RCC 7860 (cell line): ENCODE measurements at places on chromosomes 3 and 15.

DNA sequence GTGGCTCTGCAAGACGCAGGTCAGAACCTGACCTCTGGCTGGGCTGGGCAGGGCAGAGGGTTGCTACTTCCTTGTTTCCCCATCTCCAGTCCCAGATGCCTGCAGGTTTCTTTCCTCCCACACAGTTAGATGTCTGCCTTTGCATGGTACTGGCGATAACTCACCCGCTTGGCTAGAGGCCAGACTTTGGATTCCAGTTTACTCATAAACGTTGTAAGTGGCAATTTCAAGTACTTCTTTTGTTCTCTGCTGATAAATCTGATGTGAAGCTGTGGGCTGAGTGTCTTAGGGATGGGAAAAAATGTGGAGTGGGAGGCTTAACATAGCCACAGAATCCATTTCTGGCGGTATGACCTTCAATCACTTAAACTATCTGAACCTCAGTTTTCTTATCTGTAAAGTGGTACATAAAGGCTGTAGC, 194.2 kb downstream of the EBLN2 start:
- peak; percentile 21 for DNase-seq

GRCh38 chr15:74752531-74752930, 3.9 kb downstream of the CYP1A2 start:
- DNase-seq = peak; percentile 38

GRCh38 chr3:97301114-97301513, 463.4 kb upstream of the ARL6 start:
- no peak for DNase-seq

DNA sequence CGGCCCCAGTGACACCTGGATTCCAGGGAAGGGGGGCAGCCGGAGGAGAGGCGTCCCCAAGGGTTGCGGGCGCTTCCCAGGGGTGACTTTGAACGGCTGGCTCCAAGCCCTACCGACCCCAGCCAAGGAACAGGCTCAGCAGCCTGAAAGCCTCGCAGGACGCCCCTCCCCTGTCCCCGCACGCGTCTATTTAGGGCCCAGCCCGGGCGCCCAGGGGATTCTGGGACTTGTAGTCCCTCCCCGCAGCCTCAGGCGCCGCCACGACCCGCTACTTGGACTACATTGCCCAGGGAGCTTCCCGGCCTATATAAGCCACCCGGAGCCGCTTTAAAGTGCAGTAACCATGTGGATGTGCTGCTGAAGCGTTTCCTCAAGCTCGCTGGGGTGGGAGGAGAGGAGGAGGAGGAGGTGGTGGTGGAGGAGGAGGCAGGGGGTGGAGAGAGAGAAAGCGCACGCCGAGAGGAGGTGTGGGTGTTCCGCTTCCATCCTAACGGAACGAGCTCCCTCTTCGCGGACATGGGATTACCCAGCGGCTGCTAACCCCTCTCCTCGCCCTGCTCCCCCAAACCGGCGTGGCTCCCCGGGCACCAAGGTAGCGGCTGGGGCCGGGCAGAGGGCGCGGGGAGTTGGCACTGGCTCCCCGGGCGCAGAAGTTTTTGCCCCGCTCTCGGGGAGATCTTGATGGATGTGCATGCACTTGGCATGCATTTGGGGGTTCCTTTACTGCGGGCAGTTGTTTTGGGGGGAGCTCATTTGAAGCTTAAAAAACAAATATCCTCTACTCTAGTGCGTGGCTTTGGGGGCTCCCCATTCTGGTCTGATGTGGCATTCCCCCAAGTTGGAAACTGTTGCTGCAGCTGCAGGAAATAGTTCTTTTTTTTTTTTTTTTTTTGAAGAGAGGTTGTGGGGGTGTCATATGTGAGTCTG, at the start of gene ITPR1:
ITPR1 (plus strand) TSS at position 335 of the 927 bp plus-strand sequence. CDS start 23,144 bp downstream, outside the sequence.
- peak; percentile 97 for DNase-seq

- no peak for DNase-seq
Measured at GRCh38 chr15:95994418-95994817, 336.1 kb upstream of the NR2F2 start.

DNA sequence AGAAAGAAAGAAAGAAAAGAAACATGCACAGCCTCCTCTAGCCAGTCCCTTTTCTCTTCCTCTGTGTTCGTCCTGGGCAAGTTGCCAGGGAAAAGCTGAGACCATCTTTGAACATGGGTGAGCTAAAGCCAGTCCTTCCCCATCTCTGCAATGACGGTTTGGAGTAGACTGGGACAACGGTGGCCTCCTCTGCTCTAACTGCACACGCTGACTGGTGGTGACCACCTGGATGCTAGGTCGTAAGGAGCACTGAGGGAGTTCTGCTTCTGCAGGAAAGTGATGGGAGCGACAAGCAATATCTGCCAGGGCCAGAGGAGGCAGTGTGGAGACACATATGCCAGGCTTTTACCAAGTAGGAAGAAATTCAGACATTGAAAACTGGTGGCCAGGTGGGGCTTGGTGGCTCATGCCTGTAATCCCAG, 111.7 kb downstream of the NUP210 start:
- peak; percentile 5 for DNase-seq

DNA sequence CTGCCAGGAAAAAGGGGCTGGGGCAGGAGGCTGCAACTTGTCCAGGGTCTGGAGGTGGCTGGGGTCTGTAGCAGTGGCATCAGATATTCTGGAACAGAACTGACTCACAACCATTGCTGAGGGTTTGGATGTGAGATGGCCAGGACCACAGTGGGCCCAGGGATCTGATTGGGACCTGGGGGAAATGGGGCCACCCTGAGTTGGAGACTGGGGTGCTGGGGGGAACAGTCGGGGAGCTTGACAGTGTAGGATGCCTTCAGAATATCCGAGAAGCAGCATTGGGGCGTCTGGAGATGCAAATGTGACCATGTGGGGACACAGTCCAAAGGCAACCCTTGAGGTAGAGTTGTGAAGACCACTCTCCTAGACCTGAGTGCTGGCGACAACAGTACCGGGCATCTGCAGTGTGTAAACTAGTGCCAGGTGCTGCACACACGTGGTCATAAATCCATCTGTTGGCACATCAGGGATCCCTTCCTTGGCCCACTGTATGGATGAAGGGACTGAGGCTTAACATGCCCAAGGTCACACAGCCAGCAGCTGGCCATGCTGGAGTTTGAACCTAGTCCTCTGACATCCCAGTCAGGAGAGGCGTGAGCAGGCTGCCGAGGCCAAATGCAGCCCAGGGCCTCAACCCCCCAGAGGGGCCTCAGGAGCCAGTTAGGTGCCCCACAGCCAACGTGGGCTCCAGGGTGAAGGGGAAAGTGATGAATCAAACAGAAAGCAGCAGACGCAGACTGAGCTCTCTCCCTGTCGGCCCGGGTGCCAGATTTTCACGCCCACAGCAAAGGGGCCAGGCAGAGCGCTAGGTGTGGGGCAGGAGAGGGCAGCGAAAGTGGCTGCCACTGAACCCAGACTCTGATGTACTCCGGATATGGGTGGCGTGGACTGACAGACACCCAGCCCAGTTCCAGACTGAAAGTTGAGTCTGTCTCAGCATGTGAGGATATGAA, 18.8 kb downstream of the HEMK1 start:
- no peak for DNase-seq

DNA sequence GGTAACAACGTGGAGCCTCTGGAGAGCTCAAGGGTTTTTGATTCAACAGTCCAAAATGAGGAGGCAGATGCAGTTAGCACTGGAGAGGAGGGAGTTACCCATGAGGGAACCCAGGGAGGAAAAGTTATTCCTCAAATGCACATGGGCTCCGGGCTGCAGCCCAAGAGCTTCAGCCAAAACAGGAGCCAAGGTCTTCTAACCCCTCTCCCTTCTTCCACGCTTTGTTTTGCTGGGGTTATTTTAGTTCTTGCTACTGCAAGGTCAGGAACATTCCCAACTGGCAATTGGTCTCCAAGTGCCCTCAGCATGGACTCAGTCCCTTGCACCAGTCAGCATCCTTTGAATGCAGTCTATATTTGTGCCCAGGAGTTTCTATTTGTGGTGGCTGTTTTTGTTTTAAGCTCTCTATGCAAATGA, 90.0 kb downstream of the TGFBR2 start:
- no peak for DNase-seq

- DNase-seq = no peak
Measured at GRCh38 chr3:134404366-134404885, 30.2 kb upstream of the AMOTL2 start.

DNA sequence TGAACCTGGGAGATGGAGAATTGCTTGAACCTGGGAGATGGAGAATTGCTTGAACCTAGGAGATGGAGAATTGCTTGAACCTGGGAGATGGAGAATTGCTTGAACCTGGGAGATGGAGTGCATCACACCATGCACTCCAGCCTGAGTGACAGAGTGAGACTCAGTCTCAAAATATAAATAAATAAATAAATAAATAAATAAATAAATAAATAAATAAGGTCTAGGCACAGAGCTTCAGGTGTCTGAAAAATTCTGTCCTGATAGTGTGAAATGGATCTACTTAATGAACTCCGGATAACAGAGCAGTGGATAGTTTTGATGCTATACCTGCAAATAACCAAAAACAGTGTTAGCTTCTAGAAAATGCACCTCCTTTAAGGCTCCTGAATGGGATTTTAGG, 24.3 kb upstream of the NUDT16 start:
- no peak for DNase-seq

DNA sequence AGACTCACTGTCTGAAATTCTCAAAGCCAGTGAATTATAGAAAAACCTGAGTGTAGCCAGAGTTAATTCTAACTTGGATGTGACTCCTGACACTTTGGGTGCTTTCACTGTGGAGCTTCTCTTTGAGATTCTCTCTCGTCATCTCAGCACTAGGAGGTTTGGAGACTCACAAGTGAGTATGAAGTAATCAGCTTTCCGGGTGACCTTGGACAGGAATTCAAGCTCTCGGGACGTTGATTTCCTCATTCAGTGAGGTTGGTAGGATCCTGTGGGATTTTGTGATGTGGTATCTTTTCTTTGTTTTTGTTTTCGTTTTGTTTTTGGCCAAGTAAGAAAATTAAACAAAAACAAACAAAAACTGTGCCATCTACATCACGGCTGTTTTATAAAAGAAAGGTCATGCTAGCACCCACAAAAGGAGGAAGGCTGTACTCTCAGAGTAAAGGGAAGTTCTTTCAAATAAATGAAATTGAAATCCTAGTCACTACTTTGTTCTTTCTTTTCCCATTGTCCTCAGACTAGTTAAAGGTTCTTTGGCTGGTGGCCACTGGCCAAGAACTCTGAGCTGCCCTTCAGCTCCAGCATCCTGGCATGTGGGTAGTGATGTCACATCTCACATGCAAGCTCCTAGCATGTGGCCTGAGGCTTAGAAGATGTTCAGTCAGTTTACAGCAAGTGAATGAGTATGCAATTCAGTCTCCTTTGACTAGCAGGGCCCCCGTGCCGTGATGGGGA, 263.3 kb upstream of the TPM1 start:
- peak; percentile 44 for DNase-seq

DNA sequence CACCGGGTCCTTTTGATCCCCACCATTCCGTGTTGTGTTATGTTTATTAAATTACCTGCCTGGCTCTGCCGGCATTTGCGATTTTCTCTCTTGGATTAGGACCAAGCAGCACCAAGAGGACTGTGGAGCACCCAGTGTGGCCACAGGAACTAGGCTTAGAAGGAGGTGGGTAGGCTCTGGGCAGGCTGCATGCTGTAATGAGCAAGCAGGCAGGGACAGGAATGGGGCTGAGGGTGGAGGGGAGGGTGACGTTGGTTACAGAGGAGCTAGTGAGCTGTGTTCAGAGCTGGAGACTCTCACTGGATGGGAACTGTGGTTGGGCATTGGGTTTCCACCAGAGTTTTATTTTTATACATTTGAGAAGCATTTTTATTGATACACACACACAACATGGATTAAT, 7.9 kb upstream of the SCN5A start:
- DNase-seq = no peak

- DNase-seq = no peak
Measured at GRCh38 chr15:70741677-70742293, 21.6 kb downstream of the UACA start.

DNA sequence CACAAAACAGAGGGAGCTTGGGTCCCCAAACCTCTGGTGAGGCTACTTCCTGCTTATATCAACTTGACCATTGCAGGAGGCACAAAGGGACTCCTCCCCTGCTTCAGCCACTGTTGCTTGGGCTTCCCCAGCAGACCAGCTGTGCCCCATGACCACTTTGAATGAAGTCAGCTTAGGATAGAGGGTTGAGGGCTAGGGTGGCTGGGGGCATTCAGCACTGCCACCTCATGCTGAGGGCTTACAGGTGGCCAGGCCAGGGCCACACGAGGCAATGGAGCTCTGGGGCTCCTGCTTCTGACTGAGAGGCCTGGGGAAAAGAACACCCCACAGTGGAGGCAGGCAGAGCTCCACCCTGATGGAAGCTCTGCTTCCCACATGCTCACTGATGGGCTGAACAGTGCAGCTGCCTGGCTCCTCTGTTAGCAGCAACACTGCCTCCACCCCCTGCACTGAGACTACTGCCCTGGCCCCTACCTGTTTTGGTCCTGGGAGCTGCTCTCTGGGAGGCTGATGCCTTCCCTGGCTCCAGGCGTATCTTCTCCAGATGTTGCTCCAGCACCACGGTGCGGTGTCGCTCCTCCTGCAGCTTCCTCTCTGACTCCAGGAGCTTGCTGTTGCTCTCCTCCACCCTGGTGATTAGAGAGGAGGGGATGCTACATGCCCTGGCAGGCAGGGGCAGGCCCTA, 10.2 kb upstream of the HHATL start:
- no peak for DNase-seq

GRCh38 chr3:125148836-125149235, 63.7 kb downstream of the SLC12A8 start:
- DNase-seq = no peak

DNA sequence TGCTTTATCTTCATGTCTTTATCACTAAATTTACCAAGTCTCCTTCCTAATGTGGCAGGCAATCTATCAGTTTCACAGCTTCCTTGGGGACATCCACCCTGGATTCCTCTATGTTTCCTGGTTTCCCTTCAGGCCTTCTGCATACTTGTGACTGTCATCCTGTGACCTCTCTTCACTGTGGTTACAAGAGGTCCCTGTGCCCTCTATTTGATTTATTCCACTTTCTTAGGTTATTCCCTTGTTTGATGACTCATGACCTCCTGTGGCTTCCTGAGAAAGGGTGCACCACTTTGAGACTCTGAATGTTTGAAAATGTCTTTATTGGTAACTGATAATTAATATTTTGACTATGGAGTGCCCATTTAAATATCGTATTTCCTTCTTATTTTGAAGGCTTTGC, 60.5 kb upstream of the KY start:
- peak; percentile 96 for DNase-seq

DNA sequence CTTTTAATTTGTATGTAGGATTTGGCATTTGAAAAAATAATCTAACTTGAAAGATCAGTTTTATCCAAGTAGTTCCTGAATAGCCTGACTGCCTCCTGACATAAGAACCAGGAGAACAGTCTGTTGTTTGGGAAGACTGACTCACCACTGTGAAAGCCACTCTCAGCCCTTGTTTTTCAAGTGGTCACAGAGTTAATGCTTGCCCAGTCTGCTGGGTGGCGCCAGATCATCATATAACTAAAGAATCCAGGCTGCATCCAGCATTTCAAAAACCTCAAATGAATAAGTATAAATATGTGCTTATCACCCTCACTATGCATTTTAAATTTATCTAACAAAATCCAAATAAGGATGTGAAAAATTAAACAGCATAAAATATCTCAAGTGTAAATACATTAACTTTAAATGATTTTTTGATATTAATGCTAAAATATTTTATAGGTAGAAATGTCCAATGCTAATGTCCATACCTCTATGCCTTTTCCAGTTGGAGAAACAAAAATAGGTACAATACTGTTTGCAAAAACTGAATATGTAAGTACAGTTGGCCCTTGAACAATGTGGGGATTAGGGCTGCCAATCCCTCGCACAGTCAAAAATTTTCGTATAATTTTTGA, 26.9 kb upstream of the ZBBX start:
- DNase-seq = peak; percentile 17

GRCh38 chr15:58495891-58496408, 64.2 kb downstream of the LIPC start:
- DNase-seq = no peak

- DNase-seq = no peak
Measured at GRCh38 chr3:194343561-194343893, 7.6 kb downstream of the CPN2 start.

- no peak for DNase-seq
Measured at GRCh38 chr3:155704061-155704460, 40.8 kb downstream of the PLCH1 start.
